ENCODE measurements at places on chromosomes 16 and 17. TPM values are rescaled to one million over a fixed set of nuclear protein-coding genes. Genes with fewer than 3 reads are reported as not detected.

KRT27 gene
- not detected for polyA plus RNA-seq

DNA sequence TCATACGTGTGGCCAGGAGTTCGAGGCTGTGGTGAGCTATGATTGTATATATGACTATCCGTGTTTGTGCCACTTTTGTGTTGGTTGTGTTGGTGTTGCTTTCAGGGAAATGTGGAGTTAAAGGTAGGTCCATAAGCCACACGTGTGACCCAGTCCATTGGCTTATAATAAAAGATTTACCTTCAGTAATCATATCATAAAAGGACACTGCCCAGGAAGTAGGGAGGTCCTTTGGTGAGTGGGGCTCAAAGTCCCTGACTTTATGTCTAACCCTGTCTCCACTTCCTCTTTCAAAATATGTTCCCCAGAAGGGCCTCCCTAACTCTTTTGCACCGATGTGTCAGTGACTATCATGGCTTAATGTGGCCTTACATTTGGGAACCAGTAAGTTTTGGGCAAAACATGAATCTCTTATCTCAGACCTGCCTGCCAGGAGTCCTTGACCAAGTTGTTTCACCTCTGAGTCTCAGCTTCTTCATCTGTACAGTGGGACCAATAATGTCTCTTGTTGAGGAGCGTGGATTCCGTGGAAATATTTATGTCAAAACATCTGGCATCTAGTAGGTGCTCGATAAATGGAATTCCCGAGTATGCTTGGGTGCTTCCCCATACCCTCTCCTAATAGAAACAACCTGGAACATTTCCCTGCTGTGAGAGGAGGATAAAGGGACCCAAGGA lies 4.8 kb downstream of the TNP2 start:
- DNase-seq = no peak

DNA sequence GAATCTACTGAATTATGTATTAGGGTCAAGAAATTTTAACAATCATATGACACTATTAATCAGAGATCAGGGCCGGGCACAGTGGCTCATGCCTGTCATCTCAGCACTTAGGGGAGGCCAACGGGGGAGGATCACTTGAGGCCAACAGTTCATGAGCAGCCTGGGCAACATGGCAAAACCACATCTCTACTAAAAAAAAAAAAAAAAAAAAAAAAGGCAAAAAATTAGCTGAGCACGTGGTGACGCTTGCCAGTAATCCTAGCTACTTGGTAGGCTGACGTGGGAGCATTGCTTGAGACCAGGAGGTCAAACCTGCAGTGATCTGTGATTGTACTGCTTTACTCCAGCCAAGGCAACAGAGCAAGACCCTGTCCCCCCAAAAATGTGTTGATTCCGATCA lies 52.5 kb upstream of the CLEC3A start:
- DNase-seq = no peak

GRCh38 chr16:84806256-84806889 lies 13.4 kb upstream of the CRISPLD2 start:
- DNase-seq = no peak

GRCh38 chr16:11429823-11430222 lies 84.6 kb downstream of the RMI2 start:
- no peak for DNase-seq

- DNase-seq = no peak
Observed at GRCh38 chr17:291587-291986, 61.0 kb downstream of the RPH3AL start.

OR1A1 gene
- not detected for polyA plus RNA-seq

MEFV gene
- polyA plus RNA-seq = 0.25 TPM
